ENCODE measurements at places on chromosomes 4 and X. TPM values are rescaled to one million over a fixed set of nuclear protein-coding genes. Genes with fewer than 3 reads are reported as not detected.

Gene NLRP2B
- total RNA-seq, result not detected

Gene NCAPG
- total RNA-seq, result 25.3 TPM

Gene CENPE
- 4.3 TPM for total RNA-seq

Gene HAND2
- not detected for total RNA-seq

Gene SMIM10
- total RNA-seq, result 11.8 TPM

Gene SPANXA2
- not detected for total RNA-seq

Gene REPS2
- 0.17 TPM for total RNA-seq

Gene KCND1
- total RNA-seq, result 0.24 TPM

Gene PCDH19
- total RNA-seq, result not detected

Gene ZNF157
- not detected for total RNA-seq

All from Caki2 (cell line).